ENCODE measurements at places on chromosomes 7 and 10.

GRCh38 chr10:71788954-71789353, 15.6 kb upstream of the VSIR start:
- no peak for DNase-seq

DNA sequence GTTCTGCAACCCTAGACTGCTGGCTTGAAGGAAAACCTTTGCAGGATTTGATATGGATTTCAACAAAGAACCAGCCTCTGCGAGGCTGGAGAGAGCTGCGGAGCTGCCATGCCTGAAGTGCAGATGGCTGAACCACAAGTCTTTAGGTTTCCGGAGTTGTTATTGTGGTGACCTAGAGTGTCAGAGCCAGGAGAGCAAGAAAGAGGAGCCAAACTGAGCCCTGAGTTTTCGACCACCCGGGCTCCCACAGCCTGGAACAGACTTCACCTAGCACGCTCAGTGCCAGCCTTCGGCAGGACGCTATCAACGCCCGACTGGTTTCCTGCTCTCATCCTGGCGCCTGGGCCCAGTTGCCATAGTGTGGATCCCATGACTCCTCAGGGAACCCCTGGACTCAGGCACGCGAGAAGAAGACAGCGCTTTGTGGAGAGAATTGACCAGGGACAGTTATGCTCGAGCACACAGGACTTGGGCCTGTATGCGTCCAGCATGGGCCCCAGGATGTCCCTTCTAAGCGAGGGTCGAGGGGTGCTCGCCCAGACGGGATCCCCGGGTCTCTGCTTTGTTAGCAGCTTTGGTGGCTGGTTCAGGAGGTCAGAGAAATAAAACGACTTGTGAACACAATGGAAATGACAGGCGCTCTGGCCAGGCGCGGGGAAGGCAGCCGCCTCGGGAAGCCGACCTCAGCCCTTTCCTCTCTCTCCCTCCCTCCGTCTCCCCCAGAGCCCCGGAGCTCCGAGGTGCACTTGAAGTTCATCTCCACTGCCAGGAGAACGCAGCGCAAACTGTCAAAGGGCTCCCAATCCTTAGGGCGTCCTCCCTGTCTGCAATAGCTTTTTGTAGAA, 1.8 kb upstream of the GAD2 start:
- DNase-seq = no peak

DNA sequence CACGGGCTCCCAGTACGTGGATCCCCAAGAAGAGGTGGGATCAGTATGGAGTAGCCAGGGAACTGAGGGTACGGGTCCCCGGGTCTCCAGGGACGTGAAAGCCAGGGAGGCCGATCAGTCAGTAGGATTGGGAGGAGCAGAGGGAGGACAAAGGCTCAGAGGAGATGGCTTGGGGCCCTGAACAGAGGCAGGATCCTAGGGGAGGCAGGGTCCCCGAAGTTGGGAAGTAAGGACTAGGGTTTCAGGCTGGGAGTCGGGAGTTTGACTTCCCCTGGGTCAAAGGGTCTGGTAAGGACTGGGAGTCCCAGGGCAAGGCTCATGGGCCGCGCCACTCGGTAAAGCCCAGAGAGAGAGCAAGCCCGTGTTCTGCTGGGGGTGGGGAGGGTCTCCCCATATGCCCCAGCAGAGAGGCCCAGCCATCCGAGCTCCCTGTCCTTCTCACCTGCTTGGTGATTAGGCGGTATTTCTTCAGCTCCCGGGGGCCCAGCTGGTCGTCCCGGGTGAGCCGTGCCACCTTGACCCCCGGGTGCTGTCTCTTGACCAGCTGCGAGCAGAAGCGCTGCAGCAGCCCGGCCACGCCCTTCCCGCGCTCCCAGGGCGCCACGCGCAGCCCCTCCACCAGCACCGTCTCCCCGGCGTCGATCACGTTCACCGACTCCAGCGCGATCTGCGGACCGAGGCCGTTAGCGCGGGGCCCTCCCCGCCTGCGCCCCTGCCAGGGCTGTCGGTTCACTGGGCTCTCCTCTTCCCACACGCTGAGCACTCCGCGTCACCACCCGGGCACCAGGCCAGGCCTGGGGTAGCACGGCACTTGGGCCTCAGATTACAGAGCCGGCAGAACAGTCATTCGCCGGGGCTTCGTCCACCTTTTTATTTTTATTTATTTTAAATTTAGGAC, 7.0 kb downstream of the NAT16 start:
- no peak for DNase-seq

DNA sequence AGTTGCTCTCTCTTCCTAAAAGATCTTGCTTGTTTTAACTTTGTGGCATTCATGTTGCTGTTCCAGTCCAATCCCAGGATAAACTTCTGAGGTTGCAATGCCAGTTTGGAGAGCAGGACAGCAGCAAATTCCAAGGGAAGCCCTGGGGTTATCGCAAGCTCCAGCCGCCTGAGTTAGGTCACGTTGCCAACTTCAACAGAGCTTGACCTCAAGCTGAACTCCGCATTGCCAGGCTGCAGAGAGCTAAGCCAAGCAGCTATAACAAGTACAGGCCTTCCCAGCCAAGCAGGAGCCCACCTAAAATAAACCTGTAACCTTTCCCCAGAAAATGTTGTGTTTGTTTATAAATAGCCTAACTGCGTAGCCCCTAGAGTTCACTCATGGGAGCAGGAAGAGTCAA, 138.9 kb upstream of the LYZL1 start:
- DNase-seq = no peak

GRCh38 chr10:13340626-13341376, 7.3 kb downstream of the SEPHS1 start:
- DNase-seq = peak; percentile 70

DNA sequence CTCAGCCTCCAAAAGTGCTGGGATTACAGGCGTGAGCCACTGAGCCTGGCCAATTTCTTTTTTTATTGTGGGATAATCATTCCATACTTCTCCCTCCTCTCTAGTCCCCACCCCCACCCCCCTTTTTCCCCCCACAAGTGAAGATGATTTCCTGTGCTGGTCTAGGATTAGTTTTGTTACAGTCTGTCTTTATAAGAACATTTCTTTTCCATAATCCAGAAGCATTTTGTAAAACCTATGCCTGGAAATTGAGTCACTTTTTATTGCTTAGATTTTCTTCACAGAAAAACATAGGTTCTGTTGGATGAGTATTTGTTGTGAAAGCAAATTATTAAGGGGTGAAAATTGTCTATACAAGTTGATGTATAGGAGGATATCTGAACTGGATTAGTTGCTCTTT, 98.9 kb downstream of the KAT6B start:
- DNase-seq = no peak

GRCh38 chr7:76048668-76048988, 722 bp downstream of the MDH2 start:
- no peak for DNase-seq

- DNase-seq = peak; percentile 44
Measured at GRCh38 chr7:23469150-23469960, 936 bp downstream of the IGF2BP3 start.

DNA sequence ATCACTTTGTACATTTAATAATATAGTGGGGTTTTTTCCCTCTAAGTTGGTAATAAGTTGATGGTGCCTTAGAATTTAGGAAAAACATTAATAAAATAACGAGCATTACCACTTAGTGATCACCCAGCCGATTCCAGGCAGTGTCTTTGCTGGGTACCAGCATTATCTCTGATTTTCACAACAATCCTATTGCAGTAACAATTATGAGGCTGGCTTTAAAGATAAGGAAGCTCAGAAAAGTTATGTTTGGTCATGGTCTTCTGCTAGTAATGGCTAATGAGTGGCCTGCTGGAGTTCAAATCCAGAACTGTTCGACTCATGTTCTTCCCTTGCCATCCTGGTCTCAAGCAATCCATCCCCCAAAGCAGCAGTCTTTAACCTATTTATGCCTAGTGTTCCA, 127.9 kb downstream of the CNNM2 start:
- DNase-seq = no peak

DNA sequence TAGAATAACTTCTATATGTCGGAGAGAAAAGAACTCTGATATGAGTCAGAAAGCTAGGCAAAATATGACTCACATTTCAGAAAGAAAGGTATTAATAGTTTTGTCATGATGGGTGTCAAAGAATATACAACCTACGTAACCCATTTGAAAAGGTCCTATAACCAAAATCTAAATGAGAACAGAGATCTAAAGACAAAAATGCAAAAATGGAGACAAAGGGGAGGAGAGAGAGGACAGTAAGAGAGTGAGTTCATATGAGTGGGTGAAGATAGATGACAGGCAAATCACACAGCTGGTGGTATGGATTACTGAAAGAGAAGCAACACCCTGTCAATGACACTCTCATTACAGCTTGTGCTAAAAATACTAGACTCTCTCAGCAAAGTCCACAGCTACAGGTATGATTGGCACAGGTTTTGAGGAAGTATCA, 25.6 kb downstream of the ANKMY2 start:
- DNase-seq = no peak

- no peak for DNase-seq
Measured at GRCh38 chr10:74926791-74927585, 100.6 kb downstream of the KAT6B start.

DNA sequence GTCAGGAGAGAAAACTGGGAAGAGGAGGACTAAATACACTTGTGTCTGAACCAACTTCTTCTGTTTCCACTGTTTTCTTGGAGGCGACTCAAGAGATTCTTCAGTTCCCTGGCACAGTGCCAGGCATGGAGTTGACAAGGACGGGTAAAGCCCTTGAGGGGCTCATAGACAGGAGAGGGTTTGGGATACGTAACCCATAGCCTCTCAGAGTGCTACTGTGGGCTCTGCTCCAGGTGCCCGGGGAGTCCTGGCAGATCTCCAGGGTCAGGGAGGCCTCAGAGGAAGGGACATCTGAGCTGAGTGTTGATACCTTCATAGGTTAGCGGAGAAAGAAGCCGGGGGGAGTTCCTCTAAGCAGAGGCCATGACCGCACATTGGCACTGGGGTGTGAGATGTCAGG, 42.0 kb downstream of the GALNT17 start:
- DNase-seq = no peak

DNA sequence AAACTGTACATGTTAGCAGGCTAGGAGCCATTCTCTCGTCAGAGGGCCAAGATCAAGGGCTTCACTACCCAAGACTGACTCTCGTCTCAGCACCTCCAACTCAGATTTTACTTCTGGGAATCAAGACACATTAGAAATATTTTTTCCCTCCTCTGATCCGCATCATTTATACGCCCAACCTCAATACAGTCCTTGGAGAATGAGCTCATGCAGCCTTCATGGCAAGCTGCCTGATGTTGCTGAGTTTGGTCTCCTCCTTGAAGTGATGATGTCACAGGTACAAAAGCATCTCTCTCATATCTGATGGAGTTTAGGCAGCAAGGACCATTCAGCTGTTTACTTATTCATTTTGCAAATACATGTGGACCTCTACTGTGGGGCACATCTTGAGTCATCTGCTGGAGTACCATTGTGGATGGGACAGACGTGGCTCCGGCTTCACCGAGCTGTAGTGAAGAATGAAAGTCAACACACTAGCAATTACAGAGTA, 114.0 kb downstream of the BMPER start:
- DNase-seq = no peak

GRCh38 chr10:93062514-93063143, 2.0 kb downstream of the CYP26C1 start:
- peak; percentile 69 for DNase-seq

DNA sequence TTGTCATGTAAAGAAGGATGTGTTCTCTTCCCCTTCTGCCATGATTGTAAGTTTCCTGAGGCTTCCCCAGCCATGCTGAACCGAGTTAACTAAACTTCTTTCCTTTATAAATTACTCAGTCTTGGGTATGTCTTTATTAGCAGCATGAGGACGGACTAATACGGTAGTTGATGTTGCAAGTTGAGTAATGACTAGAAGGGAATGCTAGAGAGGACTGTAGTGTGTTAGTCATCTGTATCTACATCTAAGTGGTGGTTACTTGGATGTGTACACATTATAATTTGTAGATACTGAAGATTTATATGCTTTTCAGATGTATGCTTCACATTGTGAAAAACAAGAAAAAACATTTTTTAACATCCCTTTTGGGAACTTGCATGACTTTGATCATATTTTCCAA, 244.6 kb downstream of the POLR1F start:
- DNase-seq = no peak
